ENCODE measurements at places on chromosomes 5 and 9.

DNA sequence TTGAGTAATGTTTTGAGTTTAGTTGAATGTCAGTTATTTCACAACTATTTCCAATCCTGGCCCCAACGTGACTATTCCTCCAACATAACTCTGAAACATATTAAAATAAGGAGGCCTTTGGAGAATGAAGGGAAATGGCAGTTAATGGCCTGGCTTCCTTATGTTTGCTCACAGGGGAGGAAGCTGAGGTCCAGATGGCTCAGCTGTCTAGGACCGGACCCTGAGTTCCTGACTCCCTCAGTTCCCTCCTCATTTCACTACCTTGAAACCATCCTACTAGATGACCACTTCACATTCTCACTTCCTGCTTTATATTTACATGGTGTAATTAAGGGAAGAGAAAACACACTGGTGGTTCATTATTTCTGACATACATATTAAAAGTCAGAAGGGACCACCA, 6.6 kb downstream of the OTULINL start:
- no peak for DNase-seq

DNA sequence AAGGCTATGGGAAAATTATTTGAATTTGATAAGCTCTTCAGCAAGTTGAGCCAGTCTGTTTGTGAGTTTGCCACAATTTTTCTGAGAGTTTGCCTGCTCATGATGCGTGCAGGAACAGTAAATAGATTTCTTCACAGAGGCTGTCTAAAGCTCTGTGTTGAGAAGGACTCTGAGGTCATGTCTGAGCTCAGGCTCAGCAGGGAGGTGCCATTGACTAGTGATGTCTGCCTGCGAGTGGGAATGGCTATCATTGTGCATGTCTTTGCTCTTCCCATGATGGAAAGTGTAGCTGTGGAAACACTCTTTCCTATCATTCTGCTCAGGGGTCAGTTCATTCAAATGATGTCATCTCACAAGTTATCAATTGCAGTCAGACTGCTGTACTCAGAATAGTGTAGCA, 142.8 kb downstream of the RASEF start:
- DNase-seq: no peak

DNA sequence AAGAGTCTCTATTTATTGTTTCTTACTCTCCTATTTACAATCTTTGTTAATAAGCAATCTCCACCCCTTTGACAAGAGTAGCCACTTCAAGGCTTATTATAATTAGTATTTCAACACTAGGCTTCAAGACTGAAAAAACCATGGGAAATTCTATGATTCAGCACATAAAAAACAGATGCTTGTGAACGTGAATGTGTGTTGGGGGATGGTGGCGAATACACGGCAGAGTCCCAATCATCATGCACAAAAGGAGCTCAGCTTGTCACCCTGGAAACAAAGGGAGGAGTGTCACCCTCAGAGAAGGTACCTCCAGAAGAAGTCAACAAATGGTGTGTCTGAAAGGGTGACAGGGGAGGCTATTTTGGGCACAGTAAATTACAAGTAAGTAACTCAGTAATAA, 157.2 kb upstream of the RETREG1 start:
- DNase-seq: no peak

GRCh38 chr5:8333485-8333884, 464.5 kb downstream of the MTRR start:
- DNase-seq: no peak

DNA sequence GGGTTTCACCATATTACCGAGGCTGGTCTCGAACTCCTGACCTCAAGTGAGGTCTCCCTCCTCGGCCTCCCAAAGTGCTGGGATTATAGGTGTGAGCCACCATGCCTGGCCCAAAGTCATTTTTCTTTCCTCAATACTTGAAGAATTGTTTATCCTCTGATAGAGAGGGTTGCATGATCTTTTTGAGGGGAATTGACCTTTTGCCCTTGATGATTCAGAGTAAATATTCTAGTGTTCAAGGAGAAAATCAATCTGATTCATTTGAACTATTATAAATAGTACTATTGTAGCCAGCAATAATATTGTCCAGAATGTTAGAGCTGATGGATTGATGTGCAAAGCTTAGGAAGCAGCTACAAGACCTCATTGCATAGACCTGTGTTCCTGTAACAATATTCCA, 47.1 kb downstream of the UGCG start:
- no peak for DNase-seq

DNA sequence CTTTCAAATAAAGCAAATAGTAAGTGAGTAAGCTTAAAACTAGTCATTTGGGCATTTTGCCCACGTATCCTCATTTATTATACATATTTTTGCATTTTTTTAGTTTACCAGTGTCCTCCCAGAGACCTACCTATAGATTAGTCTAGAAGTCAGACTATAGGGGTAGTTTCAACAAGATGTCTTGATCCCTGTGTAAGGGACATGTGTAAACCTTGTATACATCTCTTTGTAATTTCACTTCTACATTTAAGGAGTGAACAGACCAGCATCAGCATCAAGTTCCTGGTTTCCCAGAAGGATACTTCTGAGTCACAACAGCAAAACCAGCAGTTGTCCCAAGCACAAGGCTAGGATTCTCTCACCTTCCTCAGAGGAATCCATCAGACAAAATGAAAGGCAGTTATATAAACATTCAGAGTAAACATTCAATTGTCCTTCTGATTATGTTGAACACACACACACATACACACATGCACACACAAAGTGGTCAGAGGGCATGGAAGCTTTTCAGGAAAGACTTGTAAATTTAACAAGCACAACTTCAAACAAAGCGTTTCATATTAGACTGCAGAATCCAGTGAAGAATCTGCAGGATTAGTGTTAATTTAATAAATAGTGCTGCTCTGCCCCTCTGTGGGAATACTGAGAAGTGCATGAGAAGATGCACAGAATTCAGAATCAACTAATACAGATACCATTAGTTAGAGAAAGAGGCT, 55.4 kb downstream of the HINT1 start:
- DNase-seq: peak; percentile 46

- DNase-seq: no peak
Observed at GRCh38 chr9:125690679-125691078, 16.3 kb downstream of the MAPKAP1 start.

DNA sequence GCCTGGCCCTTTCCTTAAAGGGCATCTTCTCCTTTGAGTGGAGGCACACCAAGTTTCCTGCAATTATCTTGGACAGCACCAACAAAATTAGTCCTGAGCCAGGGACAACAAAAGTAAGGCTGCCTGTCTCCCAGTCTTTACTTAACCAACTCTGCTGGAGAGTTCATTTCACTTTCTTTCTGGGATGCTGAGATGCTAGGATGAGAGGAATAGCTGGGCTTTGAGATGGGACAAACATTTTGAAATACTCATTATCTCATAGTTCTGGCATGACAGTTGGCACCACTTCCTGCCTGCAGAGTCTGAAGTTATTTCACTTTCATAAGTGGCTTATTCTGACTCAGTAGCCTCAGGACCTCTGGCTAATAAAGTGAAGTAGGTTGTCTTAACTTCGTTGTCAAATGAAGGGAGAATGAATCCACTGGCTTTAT, 157.0 kb downstream of the C9orf152 start:
- DNase-seq: no peak

- DNase-seq: no peak
Observed at GRCh38 chr5:36701085-36701698, 94.8 kb downstream of the SLC1A3 start.

DNA sequence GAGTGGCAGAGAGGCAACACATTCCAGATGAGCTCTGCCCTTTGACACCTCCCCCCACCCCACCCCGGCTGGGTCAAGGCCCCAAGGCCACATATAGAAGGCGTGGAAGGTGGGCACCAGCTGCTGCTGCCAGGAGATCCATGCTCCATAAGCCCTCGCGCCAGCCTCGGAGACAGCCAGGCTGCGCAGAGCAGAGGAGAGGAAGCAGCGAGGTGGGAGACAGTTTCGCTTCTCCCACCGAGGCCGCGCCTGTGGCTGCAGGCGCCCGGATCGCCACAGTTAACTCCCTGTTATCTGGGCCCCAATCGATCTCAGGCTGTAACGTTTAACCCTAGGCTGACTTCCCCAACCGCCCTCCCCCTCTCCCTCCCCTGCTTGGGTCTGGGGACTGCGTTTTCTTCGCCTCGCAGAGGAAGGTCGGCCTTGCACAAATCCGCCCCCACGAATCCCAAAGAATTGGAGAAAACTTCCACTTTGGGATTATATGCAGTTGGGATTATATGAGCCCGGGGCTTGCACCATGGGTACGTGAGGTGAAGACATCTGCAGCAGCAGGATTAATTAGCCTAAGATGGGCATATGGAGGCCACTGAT, 1.1 kb upstream of the CXXC5 start:
- DNase-seq: peak; percentile 60

GRCh38 chr5:147708708-147709107, 73.8 kb downstream of the JAKMIP2 start:
- no peak for DNase-seq

DNA sequence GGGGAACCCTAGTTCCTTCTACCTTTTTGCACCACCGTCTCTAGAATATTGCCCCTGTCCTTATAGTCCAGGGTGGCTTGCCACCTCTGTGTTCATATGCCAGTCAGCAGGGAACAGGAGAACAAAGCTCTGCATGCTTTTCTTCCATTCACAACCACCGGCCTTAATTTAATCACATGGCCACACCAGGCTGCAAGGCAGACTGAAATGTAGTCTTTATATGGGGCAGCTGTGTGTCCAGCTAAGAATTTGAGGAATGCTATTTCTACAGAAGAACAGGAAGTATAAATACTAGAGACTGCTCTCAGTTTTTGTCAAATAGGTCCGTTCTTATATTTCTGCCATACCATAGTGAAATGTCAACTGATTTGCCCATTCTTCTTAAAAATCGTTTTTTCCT, 5.8 kb downstream of the C5orf22 start:
- no peak for DNase-seq

- no peak for DNase-seq
Observed at GRCh38 chr5:1536871-1537602, 13.3 kb upstream of the LPCAT1 start.

GRCh38 chr9:131803758-131804411, 64.0 kb upstream of the RAPGEF1 start:
- DNase-seq: no peak

- no peak for DNase-seq
Observed at GRCh38 chr5:36536616-36537005, 69.8 kb upstream of the SLC1A3 start.

DNA sequence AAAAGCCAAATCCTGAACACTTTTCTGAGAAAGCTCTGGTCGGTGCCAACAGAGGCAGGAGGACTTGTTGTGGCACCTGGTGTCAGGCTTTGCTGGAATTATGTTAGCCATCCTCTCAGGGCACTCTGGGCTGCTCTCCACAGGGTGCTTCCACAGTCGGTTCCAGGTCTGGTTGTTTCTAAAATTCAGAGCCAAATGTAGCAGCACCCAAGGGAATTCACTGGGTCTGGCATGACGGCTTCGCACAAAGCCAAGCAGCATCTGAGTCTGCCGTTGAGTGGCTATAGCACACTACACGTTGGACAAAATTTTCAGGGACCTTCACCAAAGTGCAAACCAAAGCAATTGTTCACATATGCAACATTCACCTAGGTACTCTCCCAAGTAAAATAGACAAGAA, 110.2 kb downstream of the PJA2 start:
- no peak for DNase-seq

DNA sequence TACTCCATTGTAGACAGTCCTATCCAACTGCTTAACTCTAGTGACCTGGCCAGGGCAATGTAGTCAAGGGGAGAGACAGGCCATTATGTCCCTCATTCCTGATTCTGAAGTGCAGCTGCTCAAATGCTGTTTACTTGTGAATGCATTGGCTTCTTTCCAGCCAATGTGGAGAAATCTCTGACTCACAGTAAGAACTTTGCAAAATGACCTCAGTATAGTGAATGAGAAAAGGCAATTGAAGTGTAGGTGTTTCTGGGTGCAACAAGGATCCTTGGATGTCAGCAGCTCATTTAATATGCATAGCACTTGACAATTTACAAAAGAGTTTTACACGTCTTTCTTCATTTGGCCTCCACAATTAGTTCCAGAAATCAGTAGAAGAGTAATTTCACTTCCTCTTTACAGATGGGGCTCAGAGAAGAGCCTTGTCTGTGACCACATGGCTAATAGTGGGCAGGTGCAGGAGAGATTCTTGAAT, 367.2 kb downstream of the OSTF1 start:
- no peak for DNase-seq

DNA sequence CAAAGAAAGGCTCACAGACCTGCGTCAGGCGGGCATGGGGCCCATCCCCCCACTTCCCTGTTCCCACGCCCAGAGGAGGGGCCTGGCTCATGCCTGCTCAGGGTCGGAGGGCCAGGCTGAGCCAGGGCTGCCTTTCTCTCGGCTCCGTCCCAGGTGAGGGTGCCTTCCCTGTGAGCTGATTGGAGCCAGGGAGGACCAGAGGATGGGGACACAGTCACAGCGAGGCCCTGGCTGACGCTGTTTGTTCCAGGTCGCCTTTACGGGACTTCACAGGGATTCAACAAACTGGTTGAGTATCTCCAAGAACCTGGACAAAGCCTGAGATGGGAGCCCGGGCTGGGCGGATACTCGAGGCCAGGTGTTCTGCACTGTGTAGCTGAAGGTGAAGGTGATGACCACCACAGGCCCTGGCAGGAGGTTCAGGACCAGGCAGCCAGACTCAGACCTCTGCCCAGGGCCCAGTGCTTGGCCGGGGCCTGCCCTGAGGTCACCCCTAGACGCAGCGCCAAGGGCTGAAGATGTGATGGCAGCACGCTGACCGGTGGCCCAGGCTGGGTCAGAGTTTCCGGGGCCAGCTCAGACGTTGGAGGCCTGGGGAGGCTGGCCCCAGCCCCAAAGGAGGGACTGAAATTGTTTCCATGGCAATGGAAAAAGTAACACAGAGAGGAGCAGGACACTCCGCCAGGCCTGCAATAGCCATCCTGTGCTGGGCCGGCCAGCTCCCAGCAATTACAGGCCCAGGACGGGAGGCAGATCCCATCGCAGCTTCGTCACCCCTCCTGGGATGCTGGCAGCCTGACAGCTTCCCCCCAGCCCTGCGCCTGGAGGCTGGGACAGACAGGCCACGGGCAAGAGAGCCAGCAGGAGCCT, 65.3 kb upstream of the ADAMTS2 start:
- peak; percentile 71 for DNase-seq

DNA sequence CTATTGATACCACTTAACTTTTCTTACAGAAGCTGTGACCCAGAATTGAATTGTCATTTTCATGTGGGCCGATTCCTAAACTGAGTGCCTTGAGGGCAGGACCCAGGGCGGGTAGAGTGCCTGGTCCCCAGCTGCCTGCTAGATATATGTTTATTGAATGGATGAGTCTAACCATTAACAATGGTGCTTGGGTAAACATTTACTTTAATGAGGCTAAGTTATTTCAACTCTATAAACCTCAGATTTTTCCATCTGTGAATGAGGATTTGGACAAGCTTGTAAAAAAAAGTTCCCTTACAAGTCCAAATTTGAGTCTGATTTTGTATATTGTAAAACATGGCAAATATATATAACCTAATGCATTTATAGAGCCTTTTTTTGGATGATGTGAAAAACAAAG, 181.8 kb upstream of the ELL2 start:
- no peak for DNase-seq

GRCh38 chr5:101664071-101664791, 631.9 kb downstream of the SLCO4C1 start:
- no peak for DNase-seq

GRCh38 chr9:126481862-126482261, 131.9 kb upstream of the LMX1B start:
- no peak for DNase-seq

- no peak for DNase-seq
Observed at GRCh38 chr5:80804332-80804731, 149.5 kb upstream of the DHFR start.

Measured in SK-N-SH (cell line).